ENCODE measurements at places on chromosomes 4 and X.

GRCh38 chrX:65195621-65196020, 219.4 kb upstream of the ZC4H2 start:
- no peak for DNase-seq

- DNase-seq = no peak
These were observed 233.6 kb downstream of the TRIML1 start for GRCh38 chr4:188372829-188373228.

DNA sequence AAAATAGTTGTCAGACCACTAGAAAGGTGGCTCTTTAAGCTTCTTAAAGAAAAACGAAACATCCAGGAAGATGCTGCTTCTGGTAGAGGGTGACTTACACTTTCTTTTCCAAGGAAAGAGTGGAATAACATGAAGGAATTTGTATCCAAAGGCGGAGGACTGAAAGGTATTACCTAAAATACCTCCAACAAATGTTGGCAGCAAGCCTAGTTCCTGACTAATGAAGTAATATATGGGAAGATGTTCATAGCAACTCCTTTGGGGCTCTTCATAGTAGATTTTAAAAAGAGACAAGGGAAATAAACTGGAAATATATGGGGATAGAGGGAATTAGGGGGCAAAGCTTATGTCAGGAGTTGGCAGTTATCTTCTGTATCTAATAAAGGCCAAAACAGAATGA, 116.2 kb downstream of the AASDH start:
- no peak for DNase-seq

GRCh38 chr4:118086344-118086743, 52.1 kb downstream of the NDST3 start:
- DNase-seq = peak; percentile 10

GRCh38 chrX:132173647-132174046, 45.6 kb downstream of the RAP2C start:
- DNase-seq = no peak

DNA sequence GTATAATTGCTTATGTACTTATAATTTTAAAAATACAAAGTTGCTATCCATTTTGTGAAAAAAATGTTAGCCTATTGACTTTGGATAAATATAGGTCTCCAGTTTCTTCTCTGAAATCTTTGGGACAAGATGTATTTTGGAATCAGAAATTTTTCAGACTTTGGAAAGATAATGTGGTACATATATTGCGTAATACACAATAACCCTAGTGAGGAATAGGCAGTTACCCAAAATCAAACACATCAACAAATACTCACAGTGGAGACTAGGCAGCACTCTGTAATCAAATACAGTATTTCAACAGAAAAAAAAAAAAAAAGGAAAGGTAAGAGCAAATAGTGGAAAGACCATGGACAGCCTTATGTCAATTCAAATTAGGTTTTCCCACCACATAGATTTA, 796.8 kb downstream of the ADGRL3 start:
- no peak for DNase-seq

- DNase-seq = no peak
These were observed 20.2 kb upstream of the IL2 start for GRCh38 chr4:122476745-122477144.

GRCh38 chrX:124506066-124506465, 159.7 kb downstream of the SH2D1A start:
- no peak for DNase-seq

DNA sequence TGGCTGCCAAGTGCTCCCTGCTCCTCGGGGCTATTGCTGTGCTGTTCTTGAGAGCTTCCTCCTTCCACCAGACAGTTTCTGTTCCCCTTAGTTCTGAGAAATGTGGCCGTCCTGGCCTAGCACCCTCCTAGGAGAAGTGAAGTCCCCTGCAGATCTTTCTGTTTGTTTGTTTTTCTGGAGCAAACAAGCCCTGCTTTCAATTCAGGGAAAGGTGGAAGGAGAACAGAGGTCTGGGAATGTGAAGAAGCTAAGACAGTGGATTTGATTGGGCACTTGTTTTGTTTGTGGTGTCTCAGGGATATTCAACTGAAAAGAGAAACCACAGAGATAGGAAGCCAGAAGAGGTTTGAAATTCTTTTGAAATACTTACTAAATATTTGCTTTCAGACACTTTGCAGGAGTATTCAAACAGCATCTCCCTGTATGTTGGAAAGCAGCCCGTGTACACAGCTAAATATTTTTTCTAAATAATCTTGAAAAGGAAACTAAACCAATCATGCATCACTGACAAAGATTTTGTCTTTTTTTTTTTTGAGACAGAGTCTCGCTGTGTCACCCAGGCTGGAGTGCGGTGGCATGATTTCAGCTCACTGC, 36.5 kb upstream of the PPM1K start:
- no peak for DNase-seq

GRCh38 chrX:139691843-139692505, 16.0 kb downstream of the MCF2 start:
- DNase-seq = no peak

DNA sequence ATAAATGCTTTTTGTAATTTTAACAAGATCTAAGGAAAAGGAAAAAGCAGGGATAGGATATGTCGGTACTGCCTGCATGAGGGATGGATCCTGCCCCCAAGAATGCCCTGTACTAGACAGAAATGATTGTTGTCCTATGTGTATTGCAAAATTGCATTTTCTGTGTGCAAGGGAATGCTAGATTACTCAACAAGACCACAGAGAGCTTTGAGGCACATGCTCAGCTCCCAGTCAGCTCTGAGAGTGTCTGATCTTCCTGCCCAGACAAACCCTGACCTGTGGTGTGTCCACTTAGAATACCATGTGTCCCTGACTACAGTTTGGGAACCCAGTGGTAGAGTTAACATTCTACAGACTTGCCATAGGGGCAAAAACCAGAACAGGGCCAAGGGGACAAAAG, 129.2 kb upstream of the PAK3 start:
- no peak for DNase-seq

DNA sequence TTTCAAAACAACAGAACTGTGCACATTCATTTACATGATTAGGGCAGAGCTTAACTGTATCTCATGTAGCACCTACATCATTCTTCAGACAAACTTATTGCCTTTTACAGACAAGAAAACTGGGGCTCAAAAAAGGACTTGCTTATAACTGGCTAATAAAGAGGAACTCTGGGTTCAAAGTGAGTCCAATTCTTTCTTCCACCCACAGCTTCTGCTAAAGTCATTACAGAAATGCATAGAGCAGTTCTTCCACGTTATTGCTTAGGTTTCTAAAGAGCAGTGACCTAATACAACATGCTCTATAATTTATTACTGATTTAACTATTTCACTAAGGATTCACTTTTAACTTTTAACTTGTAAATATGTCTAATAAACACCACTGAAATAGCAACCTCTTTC, 60.6 kb downstream of the ELOVL6 start:
- no peak for DNase-seq

- no peak for DNase-seq
These were observed 72.4 kb downstream of the DCLK2 start for GRCh38 chr4:150150629-150151062.

GRCh38 chr4:22063613-22064012, 115.0 kb upstream of the KCNIP4 start:
- DNase-seq = no peak

DNA sequence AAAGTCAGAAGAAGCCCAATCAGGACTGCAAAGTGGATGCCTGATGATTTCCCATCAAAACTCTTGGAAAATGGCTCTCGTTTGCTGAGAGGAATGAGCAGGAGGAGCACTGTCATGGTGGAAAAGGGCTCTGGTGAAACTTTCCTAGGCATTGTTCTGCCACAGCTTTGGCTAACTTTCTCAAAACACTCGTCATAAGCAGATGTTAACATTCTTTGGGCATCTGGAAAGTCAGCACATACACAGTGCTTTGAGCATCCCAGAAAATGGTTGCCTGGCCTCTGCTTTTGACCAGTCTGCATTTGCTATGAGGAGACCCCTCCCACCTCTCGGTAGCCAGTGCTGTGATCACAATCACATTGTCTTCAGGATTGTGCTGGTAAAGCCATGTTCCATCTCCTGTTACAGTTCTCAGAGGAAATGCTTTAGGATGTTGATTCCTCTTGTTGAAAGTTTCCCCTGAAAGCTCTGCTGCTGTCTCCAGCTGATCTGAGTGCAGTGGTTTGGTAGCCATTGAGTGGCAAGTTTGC, 25.2 kb upstream of the TBC1D14 start:
- no peak for DNase-seq

GRCh38 chr4:80422727-80423404, 87.3 kb downstream of the CFAP299 start:
- DNase-seq = no peak

DNA sequence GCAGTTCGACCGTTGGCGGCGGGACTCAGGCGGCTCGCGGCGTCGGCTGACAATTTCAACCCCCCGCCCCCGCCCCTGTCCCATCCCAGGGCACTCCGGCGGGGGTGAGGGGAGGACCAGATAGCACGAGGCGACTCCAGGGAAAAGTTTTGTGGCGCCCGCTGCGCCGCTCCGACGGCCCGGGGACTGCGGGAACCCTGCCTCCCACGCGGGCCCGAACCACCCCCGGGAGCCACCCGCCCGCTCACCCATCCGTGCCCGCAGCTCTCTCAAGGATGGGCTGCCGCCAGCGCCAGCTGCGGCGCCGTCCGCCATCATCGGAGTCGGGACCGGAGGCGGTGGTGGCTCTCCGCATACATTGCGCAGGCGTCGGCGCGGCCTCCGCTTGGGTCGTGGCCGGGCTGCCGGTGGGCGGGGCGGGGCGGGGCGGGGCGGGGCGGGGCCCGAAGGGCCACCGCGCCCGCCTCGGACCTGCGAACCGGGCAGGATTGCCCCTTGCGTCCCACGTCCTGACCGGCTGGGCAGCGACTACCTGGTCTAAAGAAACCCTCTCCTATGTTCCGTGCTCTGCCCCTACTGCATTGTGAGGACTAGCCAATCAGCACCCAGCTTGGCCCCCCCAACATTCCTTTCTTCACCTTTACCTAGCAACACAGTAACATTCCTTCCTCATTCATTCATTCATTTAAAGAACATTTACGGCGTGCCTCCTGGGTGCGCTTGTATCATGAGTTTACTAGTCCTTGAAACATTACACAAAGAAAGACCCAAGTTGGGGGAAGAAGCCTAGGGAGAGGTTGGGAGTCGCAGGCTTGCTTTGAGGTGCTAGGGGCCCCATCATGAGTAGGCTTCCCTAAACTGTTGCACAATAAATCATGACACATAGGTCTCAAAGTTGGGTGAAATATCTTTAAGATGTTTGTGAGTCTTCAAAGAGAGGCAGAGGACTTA, at the start of gene MAP7D3:
TSS of gene MAP7D3 (minus strand) at position 360 of the 951 bp plus-strand sequence. CDS start at position 318, 42 bp downstream.
- no peak for DNase-seq

GRCh38 chr4:21625447-21625846, 323.1 kb downstream of the KCNIP4 start:
- no peak for DNase-seq

DNA sequence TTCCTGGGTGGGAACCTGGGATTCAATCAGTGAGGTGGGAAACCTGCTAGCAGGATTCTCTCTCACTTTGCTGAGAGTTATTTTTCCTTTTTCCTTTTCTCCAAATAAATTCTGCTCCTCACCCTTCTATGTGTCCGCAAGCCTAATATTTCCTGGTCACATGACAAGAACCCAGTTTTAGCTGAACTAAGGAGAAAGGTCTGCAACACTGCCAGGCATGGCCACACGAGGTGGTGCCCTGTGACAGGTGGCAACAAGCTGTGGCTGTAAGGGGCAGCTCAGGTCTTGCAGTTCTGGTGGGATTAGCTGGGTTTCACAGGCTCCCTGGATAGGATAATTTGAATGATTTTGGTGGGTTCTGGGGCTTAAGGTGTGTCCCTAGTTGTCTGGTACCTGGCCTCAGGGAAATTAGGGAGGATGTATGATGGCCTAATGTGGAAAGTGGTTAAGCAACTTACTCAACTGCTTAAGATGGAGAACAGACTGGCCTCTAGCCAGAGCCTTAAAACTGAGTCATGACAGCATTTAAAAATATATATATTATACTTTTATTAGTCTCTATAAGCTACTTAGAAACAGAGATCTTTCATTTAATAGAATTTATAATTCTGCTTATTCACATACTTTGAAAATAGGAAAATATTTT, 215.0 kb downstream of the IL15 start:
- DNase-seq = peak; percentile 16

DNA sequence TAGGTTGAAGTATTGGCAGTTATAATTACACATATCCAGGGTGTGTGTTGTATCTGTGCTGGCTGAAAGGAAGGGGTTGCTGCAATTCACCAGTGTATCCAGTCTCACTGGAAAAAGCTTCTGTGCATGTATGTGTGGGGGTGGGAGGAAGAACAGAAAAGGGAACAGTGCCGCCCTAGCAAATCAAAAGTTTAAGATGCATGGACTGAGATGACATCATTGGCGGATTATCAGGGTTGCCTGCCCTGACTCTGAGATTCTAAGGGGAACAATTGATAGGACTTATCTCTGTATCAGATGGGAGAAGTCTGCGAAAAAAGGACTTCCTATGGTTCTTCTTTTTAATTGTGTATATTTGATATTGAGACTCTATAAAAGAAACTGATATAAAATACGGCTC, 3.5 kb downstream of the SLC25A43 start:
- no peak for DNase-seq

DNA sequence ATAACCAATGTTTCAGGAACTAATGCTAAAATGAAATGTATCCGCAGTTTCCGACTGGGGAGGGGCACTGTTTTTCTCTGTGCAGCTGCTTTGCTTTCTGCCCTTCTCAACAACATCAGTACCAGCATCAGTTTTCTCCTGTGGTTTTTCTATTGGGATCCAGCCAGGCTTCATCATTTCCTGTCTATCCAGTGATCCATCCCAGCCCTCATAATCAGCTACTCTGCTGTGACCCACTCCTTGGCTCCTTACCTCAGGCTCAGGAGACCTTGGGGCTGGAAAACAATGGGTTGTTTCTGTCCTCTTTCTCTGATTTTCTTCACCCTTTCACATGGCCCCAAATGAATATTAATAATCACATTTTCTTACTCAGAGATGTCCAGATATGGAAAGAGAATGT, 222.2 kb upstream of the DKK2 start:
- no peak for DNase-seq

GRCh38 chr4:124423160-124423559, 289.4 kb downstream of the ANKRD50 start:
- no peak for DNase-seq

GRCh38 chr4:152091405-152091804, 330.6 kb upstream of the GATB start:
- DNase-seq = no peak

GRCh38 chr4:186723292-186724057, at the start of gene FAT1:
Gene FAT1, minus strand, starts transcription at chr4:186723856. Its CDS starts 14,029 bp downstream, at chr4:186709827.
- DNase-seq = no peak

DNA sequence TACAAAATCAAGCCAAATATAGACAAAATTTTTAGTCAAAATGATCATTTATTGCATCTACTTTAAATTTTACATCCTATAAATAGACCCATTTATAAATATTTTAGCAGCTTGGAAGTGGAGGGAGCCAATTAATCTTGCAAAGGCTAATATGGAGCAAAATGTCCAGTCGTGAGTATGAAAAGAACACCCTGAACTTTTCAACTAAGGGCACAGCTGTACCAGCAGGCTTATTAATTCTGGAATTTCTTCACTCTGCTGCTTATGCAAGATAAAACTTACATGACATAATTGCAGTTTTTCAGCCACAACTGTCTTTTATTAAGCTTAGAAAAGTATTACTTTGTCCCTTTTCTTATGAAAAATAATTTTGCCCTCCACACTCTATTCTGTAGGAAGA, 22.9 kb upstream of the USP53 start:
- no peak for DNase-seq

Data from AG04449 (cell line).